ENCODE measurements at places on chromosomes 13 and 19.
A peak's percentile ranks its signal among the peaks of the same experiment; 100 is the strongest.

GRCh38 chr13:28820099-28821051 lies at the start of gene MTUS2:
Gene MTUS2, plus strand, starts transcription at chr13:28820339.
- no peak for DNase-seq

GRCh38 chr13:56773148-56773547 lies 367.6 kb upstream of the PRR20A start:
- no peak for DNase-seq

DNA sequence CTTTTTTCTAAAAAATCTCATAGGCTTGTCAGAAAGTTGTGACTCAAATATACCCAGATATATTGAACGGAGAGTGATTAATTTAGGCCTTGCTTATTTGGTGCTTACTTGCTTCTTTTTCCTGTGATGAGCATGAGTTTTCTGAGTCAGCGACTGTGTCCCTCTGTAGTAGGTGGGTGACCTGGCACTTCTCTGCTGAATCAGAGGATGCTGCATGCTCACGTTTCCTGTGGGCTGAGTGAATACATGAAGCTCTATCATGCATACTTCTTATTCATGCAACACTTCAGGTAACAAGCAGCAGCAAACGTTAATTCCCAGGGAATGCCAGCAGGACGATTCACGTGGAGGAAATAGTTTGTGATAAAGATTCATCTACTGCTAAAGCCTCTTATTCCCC lies 245.0 kb downstream of the KLF5 start:
- DNase-seq, result peak; percentile 6

- DNase-seq, result no peak
Observed at GRCh38 chr13:71055047-71055446, 812.0 kb downstream of the DACH1 start.

GRCh38 chr13:61247149-61247936 lies 168.3 kb downstream of the PCDH20 start:
- no peak for DNase-seq

- DNase-seq, result no peak
Observed at GRCh38 chr13:63396746-63397145, 1981.1 kb upstream of the PCDH20 start.

DNA sequence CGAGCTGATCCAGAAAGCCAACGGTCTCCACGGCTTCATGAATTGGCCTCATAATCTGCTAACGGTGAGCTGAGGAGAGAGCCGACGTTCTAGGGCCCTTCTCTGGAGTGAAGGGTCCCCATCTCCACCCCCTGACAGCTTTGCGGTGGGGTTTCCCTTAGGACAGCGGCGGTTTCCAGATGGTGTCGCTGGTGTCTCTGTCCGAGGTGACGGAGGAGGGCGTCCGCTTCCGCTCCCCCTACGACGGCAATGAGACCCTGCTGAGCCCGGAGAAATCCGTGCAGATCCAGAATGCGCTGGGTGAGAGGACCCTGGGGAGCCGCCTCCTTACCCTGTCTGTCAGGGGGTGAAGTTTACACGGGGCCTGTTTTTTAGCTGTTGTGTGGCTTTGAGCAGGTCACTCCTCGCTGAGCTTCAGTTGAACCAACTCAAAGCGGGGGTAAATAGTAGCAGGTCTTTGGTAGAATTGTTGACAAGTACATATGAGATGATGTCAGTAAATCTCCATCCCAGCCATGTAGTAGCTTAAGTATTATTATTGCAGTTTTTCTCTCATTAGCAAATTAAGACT lies 801 bp downstream of the QTRT1 start:
- no peak for DNase-seq

DNA sequence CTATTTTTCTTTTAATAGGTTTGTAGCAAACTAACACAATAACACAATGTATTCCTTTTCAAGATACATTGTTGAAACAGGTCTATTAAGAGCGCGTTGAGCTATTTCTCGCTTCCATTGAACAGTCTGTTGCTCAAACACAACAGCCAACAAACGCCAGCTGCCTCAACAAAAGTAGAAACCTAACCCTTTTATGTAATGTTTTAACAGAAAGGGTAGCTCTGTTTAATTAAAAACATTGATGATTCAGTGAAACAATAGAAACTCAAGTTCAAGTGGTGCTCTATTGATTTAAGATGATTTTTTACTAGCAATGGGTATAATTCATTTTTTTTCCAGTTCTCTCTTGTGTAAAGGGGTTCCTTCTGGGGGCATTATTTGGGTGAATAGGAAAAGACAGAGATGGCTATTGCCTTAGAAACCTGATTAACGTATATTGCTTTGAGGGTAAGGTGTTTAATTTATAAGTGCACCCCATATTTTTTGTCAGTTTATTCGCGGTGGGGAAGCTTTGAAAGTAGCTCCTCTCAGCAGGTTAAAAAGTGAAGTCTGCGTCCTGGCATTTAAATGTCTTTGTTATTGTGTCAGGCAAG lies 14.9 kb downstream of the ZIC2 start:
- no peak for DNase-seq

DNA sequence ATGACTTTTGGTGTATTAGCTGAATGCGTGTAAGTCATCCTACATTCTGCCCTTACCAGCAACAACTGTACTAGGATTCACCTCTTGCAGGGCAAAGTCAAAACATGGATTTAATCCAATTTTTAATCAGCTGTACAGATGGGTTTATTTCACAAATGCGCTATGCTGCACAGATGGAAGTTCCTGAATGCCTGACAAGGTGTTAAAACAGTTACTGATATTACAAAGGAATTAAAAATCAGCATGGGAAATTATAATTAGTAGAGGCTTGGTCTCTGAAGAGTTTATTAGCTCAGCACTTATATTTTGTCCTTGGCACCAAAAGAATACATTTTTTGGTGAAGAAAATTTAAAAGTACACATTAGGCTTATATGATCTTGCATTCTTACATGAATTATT lies 448.9 kb downstream of the PCDH9 start:
- DNase-seq, result no peak

Data from activated T-helper 9 cell treated with anti-CD3 and anti-CD28 coated beads, Interleukin-2, amount 50 U/mL, for 16 hours (primary cell).